ENCODE measurements at places on chromosomes 1 and 21. TPM values are rescaled to one million over a fixed set of nuclear protein-coding genes. Genes with fewer than 3 reads are reported as not detected.

Gene PRDM16
- 0.61 TPM for total RNA-seq

Gene HES2
- 1.1 TPM for total RNA-seq

Gene TMPRSS15
- total RNA-seq = 0.58 TPM

Gene HRNR
- not detected for total RNA-seq

Gene GUCA2A
- not detected for total RNA-seq

Gene PTPRC
- 0.35 TPM for total RNA-seq

Gene APOBEC4
- total RNA-seq = not detected

DNA sequence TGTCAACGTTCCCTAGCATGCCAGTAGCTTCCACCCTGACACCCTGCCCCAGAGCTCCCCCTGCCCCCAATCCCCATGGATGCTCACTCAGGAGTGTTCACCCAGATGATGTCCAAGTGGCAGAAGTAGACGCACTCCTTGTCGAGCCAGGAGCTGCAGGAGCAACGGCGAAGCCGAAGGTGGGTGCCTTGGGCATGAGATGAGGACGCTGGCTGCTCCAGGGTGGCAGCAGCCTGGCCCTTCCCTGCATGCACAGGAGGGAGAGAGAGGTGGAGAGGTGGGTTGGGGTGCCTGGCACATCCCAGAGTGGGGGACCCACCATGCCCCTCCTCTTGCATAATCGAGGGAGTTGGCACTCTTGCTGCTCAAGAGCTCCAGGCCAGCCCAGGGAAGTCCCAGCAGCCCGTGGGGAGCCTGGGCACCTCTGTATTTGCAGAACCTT, 502 bp downstream of the EDN2 start:
- DNase-seq = no peak

GRCh38 chr1:24288479-24288878, 30.7 kb upstream of the GRHL3 start:
- DNase-seq = no peak

DNA sequence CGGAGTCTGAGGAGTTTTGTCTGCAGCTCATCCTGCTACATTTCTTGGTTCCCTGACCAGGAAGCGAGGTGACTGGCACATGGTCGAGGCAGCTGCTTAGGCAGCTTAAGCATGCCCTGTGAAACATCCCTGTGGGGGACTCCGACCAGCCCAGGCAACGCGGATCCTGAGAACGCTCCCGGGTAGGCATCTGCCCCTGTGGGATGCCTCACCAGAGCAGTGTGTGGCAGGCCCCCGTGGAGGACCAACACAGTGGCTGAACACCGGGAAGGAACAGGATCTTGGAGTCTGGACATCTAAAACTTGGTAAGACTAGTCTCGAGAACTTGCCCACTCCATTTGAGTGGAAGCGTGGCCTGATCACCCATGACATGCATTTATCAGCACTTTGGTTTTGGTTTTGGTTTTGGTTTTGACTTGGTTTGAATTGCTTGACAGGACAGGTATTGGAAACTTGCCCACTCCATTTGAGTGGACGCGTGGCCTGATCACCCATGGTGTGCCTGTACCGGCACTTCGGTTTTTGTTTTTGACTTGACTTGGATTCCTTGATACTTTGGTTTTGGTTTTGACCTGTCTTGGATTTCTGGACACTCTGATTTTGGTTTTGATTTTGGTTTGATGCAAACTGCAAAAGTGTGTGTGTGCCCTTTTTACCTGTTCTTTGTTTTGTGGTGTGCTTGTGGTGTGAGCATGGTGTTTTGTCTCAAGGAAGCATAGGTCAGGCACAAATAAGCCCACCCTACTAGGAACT, 12.2 kb upstream of the NEK2 start:
- no peak for DNase-seq

DNA sequence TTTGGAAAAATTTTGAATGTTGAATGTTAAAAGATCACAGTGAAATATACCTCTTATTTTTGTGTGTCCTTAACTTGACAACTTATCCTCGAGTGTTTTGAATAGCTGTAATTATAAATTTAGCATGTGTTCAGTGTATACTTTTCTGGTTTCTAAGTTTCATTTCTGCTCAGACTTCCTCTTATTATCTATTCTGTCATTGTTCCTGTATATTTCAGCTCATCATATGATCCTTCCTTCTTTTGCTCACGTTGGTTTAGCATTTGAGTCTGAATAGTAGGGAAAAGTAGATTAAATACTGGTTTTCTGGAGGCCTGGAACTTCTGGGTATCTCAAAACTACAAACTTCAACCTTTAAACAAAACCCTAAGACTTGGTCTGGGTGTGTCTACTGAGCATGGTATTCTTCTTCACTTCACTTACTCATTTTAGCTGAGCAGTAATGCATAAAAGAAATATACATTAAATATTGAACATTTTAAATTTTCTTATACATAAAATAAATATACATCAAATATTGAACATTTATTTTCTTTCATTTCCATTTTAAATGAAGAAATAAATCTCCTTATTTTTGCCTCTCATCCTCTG, 3.3 kb upstream of the ATP6V1G3 start:
- peak; percentile 4 for DNase-seq

GRCh38 chr1:116854403-116854690, 55.4 kb upstream of the PTGFRN start:
- DNase-seq = no peak

GRCh38 chr21:45539046-45539795, 3.0 kb downstream of the SLC19A1 start:
- no peak for DNase-seq

GRCh38 chr1:239912471-239912870, 179.2 kb upstream of the FMN2 start:
- DNase-seq = no peak

DNA sequence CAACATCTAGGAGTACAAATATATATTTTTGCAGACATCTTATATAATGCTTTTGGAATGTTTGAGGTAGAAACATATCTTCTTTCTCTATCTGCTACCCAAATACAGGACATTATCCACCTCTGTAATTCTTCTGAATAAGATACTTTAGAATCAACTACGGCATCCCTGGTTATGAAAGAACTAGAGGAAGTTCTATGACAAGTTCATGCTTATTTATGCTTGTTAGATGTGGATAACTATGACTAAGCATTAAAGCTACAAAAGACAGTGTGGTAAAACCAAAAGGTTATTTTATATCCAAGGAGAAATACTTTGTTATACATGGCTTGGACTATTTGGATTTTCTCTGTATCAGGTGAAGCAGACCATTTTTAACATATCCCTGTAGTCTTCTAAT, 894.0 kb downstream of the KCNT2 start:
- no peak for DNase-seq

- no peak for DNase-seq
These were observed 8.6 kb downstream of the TMEM35B start for GRCh38 chr1:34976384-34977209.

DNA sequence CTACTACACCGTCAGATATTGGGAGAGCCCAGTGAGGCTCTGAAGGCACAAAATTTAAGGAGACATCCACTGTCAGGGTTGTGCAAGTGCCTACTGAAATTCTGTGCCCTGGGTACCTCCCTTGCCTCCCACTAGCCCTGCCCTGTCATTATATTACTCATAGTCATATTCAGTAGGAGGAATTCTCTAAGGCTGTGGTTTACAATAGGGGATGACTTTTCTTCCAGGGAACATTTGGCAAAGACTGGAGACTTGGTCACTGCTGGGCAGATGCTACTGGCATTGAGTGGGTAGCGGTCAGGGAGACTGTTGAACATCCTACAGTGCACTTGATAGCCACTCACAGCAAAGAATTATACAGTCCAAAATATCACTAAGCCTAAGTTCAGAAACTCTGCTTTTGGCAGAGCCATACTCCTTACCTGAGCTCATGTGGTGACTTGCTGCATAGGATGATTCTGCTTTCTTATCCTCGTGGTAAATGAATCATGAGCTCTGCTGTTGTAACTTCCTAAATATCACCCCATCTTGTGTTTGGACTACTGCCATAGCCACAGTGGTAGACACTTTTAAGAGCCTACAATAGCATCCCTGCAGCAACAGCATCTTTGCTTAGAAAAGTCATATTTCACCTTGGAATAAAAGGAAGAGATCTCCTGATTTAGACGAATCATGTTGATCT, 563.4 kb upstream of the PLXNA2 start:
- DNase-seq = no peak

- no peak for DNase-seq
These were observed 46.3 kb upstream of the VAV3 start for GRCh38 chr1:108011295-108011694.

DNA sequence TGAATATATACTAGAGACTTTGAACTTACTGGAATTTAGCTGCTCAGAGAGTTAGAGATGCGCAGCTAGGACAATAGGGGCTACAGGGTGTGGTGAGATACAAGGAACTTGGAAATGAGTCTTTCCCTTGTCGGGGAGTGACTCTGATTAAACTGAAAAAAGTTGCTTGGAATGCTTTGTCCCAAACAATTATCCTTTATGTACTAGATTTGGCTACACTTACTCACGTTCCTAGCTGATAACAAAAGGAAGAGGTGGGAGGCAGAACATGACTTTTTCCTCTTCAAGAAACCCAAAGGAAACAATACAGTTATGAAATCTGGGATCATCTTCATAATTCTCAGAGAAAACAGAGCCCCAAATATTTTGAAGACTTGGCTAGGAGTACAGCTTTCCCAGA, 6.9 kb upstream of the CGN start:
- no peak for DNase-seq

GRCh38 chr1:59477286-59477685, 180.4 kb downstream of the FGGY start:
- no peak for DNase-seq

DNA sequence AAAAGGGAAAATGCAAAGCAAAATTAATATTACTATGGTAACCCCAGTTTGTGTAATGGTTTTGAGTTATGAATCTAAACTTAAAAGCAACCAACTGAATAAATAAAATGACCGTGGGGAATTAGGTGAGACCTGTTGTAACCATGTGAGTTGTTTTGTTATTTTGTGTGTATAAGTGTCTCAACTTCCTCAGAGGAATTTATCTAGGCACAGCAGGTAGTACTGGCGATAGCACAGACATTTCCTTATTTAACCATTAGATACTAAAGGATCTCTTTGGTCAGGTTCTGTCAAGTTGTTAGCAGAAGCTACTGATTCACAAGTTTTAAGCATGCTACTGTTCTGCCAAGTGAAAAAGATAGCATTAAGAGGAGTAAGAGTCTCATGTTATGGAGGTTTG, 39.3 kb upstream of the LRRC7 start:
- DNase-seq = no peak

- no peak for DNase-seq
These were observed 130.9 kb downstream of the DMRTB1 start for GRCh38 chr1:53590104-53590503.

DNA sequence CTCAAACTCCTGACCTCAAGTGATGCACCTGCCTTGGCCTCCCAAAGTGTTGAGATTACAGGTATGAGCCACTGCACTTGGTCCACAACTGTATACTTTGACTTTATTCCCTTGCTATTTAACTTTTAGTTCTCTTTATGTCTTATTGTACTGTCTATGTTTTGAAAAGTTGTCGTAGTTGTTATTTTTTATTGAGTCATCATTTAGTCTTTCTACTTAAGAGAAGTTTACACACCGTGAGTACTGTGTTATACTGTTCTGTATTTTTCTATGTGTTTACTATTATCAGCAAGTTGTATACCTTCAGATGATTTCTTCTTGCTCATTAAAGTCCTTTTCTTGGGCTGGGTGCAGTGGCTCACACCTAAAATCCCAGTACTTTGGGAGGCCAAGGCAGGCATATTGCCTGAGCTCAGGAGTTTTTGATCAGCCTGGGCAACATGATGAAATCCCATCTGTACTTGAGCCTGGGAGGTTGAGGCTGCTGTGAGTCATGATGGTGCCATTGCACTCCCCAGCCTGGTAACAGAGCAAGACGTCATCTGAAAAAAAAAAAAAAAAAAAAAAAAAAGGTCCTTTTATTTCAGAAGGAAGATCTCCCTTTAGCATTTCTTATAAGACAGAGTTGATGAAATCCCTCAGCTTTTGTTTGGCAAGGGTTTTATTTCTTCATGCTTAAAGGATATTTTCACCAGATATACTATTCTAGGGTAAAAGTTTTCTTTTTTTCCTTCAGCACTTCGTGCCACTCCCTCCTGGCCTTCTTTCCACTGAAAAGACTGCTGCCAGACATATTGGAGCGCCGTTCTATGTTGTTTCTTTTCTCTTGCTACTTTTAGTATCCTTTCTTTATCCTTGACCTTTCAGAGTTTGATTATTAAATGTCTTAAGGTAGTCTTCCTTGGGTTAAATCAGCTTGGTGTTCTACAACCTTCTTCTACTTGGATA, 47.6 kb downstream of the TNFSF18 start:
- peak; percentile 23 for DNase-seq

GRCh38 chr1:156525071-156525501, 24.5 kb upstream of the MEF2D start:
- no peak for DNase-seq

- DNase-seq = no peak
These were observed 167.9 kb upstream of the RUNX1 start for GRCh38 chr21:35216996-35217395.

GRCh38 chr1:101920577-101920976, 76.1 kb downstream of the OLFM3 start:
- DNase-seq = no peak

DNA sequence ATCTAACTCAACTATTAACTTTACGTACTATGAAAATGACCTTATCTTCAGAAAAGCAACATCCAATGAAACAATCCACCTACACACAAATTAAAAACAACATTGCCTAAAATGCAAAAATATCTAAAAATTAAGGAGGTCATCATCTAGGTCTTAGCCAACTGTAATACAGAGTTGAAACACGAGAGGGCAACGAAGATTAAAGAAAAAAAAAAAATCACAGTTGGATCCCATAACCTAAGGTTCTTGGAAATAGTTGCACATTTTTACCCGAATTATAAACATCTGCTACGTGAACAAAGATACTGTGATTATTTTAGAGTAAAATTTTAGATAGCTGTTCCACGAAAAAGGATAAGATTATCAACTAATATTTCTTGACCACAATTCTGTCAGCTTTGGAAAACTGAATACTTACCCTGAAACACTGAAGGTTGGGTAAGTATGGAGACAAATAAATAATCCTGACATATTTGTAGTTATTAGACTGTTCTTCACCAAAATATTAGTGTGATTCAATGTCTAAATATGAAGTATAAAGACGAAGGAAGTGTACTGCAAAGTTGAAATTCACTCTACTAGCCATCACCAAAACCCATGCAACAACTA, 88.0 kb upstream of the AK4 start:
- peak; percentile 56 for DNase-seq

GRCh38 chr1:100322436-100323211, 29.7 kb upstream of the CDC14A start:
- DNase-seq = no peak

DNA sequence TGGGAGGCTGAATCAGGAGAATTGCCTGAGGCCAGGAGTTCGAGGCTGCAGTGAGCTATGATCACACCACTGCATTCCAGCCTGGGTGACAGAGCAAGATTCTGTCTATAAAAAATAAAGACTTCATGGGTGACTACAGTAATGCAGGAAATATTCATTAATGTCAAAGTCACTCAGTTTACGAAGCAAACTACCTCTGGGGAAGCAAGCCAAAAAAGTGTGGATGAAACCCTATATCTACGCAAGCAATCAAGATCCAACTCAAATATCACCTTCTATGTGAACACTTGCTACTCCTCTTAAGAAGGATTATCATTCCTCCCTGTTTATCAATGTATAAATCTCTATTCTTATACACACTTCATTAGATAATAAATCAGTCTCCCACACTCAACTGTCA, 434.8 kb downstream of the SETD4 start:
- no peak for DNase-seq

GRCh38 chr1:228353601-228354371, 52.8 kb downstream of the TRIM11 start:
- no peak for DNase-seq

Data from SK-MEL-5 (cell line).